ENCODE measurements at places on chromosomes 12 and 14.
A peak's percentile ranks its signal among the peaks of the same experiment; 100 is the strongest.

GRCh38 chr14:95483309-95484165, 32.9 kb downstream of the SYNE3 start:
- peak; percentile 89 for DNase-seq

DNA sequence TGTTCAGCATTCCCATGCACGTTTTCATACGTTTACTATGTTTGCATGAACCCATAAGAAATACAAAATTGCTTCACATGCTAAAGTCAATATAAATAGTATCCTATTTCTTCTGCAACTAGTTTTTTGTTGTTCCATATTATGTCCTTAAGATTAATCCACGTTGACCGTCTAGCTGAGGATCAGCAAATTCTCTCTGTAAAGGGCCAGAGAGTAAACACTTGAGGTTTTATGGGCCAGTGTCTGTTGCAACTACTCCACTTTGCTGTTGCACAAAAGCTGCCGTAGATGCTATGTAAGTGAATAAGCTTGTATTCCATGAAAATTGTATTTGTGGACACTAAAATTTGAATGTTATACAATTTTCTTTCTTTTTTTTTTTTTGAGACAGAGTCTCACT, 21.1 kb upstream of the PITPNM2 start:
- DNase-seq = no peak

DNA sequence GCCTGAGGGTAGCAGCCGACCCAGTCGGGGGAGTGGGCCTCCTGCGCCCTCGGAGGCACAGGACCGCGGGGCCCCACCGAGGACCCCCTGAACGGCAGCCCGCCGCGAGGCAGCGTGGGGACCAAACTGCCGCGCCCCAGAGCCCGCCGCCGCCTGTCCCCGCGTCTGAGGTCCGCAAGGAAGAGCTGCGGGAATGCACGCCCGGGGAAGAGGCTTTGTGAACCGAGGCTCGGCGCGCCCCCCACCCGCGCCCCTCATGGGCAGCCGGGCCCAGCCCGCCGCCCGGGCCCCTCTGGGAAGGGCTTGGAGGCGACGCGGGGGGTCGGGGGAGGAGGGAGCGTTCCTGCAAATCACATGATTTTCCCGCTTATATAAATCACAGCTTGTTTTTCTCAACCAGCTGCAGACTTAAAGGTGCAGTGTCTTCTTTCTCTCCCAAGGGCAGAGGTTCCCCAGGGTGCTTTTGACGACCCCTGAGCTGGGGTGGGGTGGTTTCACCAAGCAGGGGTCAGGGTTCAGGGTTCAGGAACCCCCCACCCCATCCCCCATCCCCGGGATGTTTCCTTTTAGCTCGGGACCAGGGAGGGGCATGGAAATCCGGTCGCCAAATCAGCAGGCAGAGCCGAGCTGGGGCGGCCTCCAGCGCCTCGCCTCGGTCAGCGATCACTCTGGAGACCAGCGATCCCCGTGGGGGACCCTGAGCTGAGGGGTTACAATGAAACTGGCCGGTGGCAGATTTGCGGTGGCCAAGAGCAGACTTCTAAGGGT, 44.7 kb upstream of the ATP23 start:
- DNase-seq = no peak

DNA sequence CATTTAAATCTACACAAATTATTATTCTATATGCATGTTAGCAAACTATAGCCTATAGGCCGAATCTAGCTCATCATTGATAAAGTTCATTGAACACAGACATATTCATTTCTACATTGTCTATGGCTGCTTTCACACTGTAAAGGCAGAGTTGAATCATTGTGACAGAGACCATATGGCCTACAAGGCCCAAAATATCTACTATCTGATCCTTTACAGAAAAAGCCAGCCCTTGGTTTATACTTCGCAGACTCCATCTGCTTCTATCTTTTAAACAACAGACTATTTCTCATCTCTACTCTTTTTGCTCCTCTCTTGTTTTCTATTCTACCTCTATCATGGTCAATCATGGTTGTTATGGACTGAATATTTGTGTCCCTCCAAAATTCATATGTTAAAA, 190.7 kb downstream of the EXOC5 start:
- no peak for DNase-seq

GRCh38 chr12:56224102-56224701, at the start of gene NABP2:
NABP2 (plus strand) TSS chr12:56224342; CDS start chr12:56224857, 515 bp downstream.
- peak; percentile 97 for DNase-seq

- DNase-seq = peak; percentile 59
These were observed 33.8 kb downstream of the STK38L start for GRCh38 chr12:27277846-27278260.

DNA sequence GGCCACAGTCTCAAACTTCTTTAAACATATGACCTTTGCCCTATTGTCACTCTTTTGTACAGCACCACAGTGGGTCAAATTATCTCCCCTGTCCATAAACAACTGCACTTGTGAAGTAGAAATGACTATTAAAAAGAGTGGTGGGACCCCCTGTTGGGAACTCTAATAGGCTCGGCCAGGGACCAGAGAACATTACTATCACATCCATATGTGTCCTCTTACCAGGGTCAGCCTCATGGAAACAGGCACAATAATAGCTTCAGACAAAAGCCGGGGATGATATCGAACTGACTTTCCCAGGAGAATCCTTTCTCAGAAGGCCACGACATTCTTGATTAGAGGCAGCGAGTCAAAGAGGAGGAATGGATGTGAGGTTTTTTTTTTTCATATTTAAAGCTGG, 96.6 kb downstream of the NKX2-1 start:
- DNase-seq = no peak

- DNase-seq = no peak
These were observed 17.3 kb downstream of the KCNK10 start for GRCh38 chr14:88305528-88306322.

- no peak for DNase-seq
These were observed 6.0 kb downstream of the PLA2G1B start for GRCh38 chr12:120321382-120322202.

DNA sequence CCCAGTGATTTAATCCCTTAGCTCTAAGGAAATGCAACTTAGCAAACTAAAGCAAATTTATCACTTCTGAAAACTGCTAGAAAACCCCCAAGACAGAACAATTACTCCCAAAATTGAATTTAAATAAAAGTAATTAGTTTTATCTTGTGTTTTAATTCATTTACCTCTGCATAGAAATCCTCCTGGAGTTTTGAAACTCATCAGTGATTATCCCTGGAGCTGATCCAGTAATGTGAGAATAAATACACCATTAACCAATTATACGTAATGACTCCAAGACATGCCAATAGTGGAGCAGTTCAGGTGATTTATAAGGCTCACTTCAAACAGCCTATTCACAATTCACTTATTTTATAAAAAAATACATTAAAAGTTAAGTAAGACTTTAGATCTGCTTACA, 855.3 kb upstream of the FLRT2 start:
- DNase-seq = no peak
